ENCODE measurements at places on chromosomes 16 and 17. TPM values are rescaled to one million over a fixed set of nuclear protein-coding genes. Genes with fewer than 3 reads are reported as not detected.

The PHB1 gene
- polyA plus RNA-seq = 160 TPM

The CCL7 gene
- not detected for polyA plus RNA-seq

The RHBDF2 gene
- 35.2 TPM for polyA plus RNA-seq

The KRTAP3-2 gene
- not detected for polyA plus RNA-seq

The ZNF469 gene
- 1.0 TPM for polyA plus RNA-seq

Measured in large intestine (tissue), 12 donors.